ENCODE measurements at places on chromosomes 2 and 18.

- DNase-seq, result no peak
Measured at GRCh38 chr2:72605836-72606442, 219.9 kb downstream of the EXOC6B start.

DNA sequence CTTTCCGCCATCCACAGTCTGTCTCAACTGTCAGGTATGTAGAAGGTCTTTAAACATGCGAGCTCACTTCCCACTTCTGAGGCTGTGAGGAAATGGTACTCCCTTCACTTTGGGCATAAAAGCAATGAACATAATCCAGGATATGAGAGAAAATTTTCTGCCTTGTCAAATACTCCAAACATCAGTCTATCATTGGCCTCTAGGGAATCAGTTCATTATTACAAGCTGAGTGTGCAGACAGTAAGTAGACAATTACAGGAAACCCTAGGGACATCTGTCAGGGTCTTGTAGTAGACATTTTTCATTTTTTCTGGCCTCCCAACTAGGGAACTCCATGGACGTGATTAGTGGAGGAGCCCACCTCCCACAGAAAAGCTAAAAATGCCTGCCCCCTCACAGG, 13.6 kb upstream of the APCDD1 start:
- DNase-seq, result no peak

GRCh38 chr2:157984866-157985265, 108.7 kb upstream of the ACVR1 start:
- DNase-seq, result no peak

DNA sequence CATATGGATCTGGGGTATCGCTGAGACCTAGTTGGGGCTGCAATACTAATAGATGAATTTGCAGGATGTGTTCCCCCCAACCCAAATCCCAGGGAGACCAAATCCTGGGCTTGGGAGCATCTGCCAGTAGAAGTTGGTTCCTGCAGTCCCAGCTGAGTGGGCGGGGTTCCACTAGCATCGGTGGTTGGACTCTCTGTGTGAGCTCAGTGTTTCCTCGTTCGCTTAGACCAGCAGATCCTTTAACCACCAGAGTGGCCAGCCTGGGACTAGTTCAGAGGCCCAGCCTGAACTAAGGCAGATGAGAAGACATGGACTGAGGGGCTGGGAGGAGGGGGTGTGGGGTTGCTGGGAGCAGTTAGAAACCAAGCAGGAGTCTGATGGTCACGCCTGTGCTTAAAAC, 40.7 kb downstream of the PCARE start:
- DNase-seq, result no peak

DNA sequence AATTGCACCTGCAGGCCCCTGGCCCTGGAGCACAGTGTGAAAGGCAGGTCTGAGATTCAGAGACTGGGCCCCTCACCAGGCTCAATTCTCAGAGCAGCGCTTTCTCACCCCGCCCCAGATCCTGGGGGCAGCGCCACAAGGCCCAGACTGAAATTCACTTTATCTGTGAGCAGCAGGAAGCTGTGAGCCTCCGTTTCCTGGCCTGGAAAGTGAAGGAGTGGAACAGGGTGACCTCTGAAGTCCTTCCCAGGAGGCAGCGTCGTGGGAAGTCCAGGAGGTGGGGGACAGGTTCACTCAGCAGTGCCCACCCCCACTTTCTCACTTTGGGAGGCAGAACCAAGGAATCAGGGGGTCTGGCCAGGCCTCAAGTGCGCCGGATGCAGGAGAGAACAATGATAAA, 235.4 kb downstream of the NDUFA10 start:
- DNase-seq, result no peak

DNA sequence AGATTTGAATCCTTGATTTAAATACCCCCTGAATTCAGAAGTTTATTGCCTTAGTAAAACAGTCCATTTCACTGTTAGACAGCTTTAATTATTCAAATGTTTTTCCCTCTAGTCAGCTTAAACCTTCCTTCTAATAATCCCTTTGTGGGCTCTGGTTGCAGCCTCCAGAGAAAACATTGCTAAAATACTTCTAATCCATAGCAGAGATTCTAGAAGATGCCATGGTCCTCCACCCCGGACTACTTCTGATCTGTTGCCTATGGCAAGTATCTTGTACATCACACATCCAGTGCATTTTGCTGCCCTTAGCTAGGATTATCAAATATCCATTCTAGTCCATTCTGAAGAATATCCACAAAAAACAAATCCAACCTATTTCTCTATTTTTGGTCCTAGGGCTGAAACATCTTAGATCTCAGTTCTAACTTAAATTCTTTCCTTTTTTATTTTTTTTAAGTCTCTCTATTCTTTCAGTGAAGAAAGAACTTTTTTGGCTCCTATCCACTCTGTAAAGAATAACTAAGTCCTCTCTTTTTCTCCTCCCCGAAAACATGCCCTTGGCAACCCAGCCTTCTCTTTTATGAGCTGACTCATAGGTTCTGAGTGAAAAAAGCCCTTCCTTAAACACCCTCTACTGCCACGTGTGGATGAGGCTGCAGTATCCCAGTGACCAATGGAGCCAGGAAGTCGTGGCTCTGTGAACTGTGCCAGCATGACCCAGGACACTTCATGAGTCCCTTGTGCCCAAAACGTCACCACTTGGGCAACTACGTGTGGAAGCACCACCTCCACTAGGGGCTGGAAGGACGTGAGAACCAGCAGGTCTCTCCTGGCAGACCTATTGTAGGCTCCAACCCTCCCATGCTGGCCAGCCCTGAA, 349.8 kb downstream of the TNS1 start:
- DNase-seq, result no peak

DNA sequence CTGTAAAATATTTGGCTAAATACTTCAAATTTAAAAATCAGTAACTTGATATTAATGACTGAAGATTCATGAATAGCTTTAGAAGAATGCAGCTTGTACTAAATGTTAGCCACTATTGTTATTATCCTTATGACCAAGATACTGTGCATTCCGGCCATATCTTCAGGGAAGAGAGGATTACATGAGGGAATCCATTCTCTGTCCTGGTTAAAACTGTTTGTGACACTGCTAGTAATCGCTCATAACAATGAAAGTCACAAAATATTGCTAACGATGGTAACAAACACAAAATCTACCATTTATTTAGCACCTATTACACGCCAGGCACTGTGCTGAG, 217.7 kb downstream of the PRKCE start:
- DNase-seq, result no peak

DNA sequence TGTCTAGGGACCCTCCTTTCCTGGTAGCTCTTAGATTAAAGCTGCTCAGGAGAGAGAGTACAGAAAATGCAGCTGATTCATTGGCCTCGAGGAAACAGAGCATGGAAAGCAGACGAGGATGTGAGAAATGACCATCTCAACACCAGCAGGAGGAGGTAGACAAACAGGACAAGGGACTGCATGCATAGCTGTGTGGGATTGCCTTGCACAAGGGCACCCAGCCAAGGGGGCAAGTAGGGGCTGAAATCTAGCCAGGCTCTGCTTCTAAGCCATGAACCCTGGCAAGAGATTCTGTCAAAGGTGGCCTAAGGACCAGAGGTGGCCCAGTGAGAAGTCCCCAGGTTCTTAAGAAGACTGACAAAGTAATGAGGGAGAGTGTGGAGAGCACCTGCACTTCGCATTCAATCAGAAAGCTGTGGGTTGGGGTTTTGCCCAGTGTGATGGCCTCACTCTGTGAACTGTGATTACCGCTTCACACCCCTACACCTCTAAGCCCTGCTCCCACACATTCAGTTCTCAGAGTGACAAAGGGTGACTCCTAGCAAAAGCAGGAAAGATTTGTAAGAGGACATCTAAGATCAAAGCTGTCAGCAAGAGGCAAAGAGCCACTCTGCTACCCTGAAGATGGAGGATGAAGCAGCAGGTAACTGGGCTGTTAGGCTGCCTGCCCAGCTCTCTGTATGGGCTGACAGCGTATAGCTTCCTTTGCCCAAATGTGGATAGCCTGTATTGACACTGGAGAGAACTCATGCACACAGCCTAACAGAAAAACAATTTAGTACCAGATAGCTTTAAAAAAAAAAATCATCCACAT, 151.3 kb upstream of the PELI1 start:
- no peak for DNase-seq

- DNase-seq, result no peak
Measured at GRCh38 chr2:8438476-8438875, 243.4 kb upstream of the ID2 start.

- no peak for DNase-seq
Measured at GRCh38 chr2:191885098-191885497, 38.2 kb upstream of the CAVIN2 start.

DNA sequence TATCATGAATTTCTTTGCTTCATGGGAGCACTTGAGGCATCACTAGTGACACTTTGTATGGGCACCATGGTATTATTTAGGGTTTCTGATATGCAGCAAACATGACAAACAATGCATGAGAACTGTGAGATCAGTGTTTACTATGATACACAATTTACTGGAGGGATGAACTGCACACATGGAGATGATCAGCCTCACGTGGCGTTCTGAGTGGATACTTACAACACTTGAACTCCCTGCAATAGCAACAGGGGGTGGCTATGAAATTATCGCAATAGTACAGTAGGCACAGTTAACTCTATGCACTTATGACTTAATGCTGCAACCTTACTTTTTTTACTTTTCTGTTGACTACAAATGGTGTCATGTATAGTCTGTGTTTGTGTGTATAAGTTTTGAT, 18.5 kb upstream of the UGT1A8 start:
- no peak for DNase-seq

GRCh38 chr2:9774266-9774665, 69.0 kb upstream of the TAF1B start:
- DNase-seq, result no peak

- DNase-seq, result no peak
Measured at GRCh38 chr2:163185160-163185559, 346.6 kb upstream of the KCNH7 start.

GRCh38 chr2:226376516-226377180, 423.0 kb downstream of the IRS1 start:
- DNase-seq, result no peak

DNA sequence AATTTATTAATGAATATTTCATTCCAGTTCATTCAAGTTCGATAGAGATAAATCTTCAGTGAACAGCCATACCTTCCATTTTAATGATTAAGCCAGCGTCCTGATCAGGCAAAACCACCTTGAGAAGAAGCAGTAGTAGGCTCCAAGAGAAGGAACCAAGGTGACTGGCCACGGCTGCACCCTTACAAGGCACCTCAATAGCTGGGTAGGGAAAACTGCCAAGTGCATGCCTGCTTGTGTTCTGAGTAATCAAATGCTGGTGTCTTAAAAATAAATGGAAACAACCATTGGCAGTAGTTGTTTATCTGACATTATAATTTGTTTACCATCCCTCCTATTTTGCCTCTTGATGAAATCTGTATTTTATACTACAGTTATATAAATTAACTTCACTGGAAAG, 10.0 kb upstream of the FEZ2 start:
- no peak for DNase-seq

DNA sequence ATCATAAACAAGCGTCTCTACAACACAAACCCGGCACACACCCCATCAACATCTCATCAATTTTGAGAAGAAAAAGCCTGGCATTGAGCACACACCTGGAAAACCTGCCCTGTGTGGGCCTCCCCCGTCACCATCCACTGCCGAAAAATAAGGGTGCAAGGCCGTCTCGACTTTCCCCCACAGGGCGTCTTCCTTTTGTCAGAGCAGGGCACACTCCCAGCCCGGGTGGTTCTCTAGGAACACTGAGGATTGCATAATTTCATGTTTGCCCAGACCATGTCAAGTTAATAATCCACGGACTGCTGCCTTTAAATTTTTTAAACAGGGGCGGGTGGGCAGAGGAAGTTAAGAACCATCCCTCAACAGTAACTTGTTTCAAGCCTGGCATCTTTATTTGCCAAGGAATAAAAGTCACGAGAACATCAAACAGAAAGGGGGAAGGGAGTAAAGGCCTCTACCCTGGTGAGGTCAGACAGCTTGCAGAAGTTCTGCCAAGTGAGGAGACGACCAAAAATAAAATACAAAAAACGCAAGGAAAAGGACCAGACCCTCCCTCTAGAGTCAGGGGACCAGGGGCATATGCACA, 2.1 kb downstream of the TFCP2L1 start:
- DNase-seq, result no peak

GRCh38 chr2:28687640-28688385, 63.8 kb upstream of the PPP1CB start:
- DNase-seq, result no peak

GRCh38 chr2:69082430-69082997, 69.5 kb downstream of the ANTXR1 start:
- no peak for DNase-seq

DNA sequence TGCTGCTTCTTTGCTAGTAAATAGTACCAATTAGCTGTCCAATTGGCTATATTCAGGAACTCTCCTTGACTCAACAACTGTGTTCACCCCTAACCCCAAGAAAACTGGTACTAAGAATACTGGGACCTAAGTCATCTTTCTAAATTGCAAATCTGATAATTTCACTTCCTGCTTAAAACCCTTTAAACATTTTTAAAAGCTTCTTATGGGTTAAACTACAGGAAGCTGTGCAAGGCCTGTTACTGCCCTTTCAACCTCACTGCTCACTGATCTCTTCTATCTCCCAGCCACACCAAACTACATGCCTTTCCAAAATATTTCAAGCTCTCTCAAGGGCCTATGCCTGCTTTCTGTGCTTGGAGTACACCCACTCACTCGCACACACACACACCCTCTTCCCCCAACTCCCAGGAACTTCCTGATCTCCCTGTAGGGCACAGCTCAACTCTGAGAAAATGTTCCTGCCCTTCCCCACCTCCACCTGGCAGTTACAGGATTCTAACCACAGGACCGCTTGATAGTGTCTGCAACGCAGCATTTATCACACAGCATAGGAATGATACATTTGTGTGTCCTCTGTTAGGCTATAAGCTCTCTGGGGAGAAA, 6.7 kb downstream of the LMAN1 start:
- DNase-seq, result no peak

GRCh38 chr18:54358495-54359040, 862 bp downstream of the C18orf54 start:
- DNase-seq, result no peak

- no peak for DNase-seq
Measured at GRCh38 chr2:182591774-182592173, 124.3 kb upstream of the DNAJC10 start.

DNA sequence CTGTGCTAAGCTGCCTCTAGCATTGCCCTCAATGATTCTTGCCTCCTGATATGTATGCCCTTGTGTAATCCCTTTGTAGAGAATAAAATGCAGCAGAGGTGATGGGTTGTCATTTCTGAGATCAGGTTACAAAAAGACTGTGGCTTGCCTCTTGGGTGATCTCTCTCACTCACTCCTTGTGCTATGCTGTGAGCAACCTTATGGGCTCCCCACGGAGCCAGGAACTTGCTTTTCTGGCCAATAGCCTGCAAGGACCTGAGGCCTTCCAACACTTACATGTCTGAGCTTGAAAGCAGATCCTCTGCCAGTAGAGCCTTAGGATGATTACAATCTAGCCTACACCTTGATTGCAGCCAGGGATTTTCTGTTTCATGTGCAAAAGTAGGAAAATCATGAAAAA, 123.1 kb upstream of the XIRP2 start:
- DNase-seq, result no peak

GRCh38 chr2:42084231-42084671, 36.4 kb downstream of the PKDCC start:
- DNase-seq, result no peak

GRCh38 chr18:50602466-50602865, 42.6 kb downstream of the MAPK4 start:
- DNase-seq, result no peak

- no peak for DNase-seq
Measured at GRCh38 chr2:206086716-206087350, 859 bp upstream of the INO80D start.

GRCh38 chr18:32732165-32732564, 40.7 kb downstream of the KLHL14 start:
- no peak for DNase-seq

GRCh38 chr18:11899063-11899462, 9.1 kb downstream of the MPPE1 start:
- DNase-seq, result no peak

- no peak for DNase-seq
Measured at GRCh38 chr2:20671736-20672080, 4.8 kb downstream of the GDF7 start.

Data from stimulated activated CD8-positive, alpha-beta memory T cell treated with anti-CD3 and anti-CD28 coated beads, Interleukin-15, amount 100 ng/mL, for 24 hours (primary cell).